ENCODE measurements at places on chromosomes 1 and 21.
A peak's percentile ranks its signal among the peaks of the same experiment; 100 is the strongest.

DNA sequence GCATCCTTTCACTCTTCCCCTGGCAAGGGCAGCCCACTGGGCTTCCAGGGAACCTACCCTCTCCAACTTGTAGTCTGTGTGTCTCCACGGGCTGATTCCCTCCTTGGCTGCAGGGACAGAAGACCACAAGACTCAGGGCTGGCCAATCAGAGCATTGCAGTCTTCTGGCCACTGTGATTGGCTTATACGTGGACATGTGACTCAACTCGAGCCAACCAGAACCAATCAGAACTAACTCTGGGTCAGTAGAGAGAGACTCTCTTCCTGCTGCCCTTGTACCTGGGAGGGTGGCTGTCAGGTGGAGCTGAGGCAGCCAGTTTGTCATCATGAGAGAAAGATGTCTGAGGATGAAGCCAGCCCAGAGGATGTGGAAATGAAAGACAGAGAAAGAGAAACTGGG, 64.0 kb downstream of the DHRS3 start:
- DNase-seq = peak; percentile 10

DNA sequence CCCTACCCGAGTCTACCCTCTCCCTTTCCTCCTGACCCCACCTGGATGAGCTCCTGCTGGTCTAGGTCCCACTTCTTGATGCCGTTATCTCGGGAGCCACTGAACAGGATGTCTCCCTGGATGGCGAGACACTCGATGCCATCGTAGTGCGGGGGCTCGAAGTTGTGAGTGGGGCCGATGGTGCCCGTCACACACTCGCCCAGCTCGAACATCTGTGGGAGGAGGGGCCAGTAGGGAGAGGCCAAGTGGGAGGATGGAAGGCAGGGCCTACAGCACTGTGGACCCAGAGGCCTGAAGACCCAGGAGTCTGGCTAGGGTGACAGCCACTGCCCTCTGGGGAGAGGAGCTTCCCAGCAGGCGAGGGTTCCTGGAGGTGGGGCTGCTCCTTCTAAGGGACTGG, 48.1 kb downstream of the KIF21B start:
- no peak for DNase-seq

DNA sequence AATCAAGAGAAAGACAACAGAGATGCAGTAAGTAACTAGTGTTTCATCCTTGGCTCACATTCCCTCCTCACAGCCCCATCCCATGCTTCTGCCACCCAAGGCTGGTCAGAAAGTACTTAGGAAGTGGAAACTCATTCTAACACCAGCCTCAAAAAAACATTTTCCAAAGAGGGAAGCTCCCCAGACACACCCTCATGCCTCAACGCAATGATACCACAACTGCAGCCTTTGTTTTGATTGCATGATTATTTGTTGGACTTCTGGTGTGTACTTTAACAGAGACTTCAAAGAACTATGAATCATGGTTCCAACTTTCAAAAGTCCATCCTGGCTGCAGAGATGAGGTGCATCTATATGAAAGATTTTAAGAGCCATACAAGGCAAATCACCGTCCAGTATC, 45.2 kb upstream of the KCNA3 start:
- DNase-seq = no peak

- no peak for DNase-seq
Measured at GRCh38 chr1:19893687-19894086, 11.5 kb downstream of the OTUD3 start.

- no peak for DNase-seq
Measured at GRCh38 chr1:87558921-87559320, 230.2 kb downstream of the LMO4 start.

GRCh38 chr1:246947255-246947654, 15.5 kb upstream of the AHCTF1 start:
- DNase-seq = no peak
